Activated T-cell treated with anti-CD3 and anti-CD28 coated beads, Interleukin-2, amount 50 U/mL, for 4 hours (primary cell): ENCODE measurements at places on chromosomes 7 and 10. TPM values are rescaled to one million over a fixed set of nuclear protein-coding genes. Genes with fewer than 3 reads are reported as not detected.

DNA sequence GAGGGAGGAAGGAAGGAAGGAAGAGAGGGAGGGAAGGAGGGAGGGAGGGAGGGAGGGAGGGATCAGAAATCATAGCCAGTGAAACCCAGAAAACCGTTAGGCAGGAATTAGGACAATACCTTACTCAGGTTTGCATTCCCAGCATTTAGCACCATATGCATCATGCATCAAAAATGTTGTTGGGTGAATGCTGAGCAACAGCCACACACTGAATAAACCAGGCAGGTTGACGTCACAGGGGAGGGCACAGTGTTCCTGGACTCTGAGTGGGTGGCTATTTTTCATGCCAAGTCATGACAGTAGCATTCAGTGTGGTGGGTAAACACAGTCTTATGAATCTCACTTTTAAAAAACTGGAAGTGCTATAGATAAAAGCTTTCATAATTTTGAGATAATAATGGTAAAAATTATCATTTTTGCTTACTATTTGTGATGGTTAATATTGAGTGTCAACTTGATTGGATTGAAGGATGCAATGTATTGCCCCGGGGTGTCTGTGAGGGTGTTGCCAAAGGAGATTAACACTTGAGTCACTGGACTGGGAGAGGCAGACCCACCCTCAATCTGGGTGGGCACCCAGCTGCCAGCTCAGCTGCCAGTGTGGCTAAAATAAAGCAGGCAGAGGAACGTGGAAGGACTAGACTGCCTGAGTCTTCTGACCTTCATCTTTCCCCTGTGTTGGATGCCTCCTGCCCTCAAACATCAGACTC is 199.1 kb upstream of the PRKCQ start:
- no peak for DNase-seq

PSD gene
- 3.7 TPM for total RNA-seq

- no peak for DNase-seq
These were observed 176.6 kb upstream of the PRKCQ start for GRCh38 chr10:6756716-6757115.

ANKRD61 gene
- total RNA-seq, result 0.32 TPM

MOGAT3 gene
- total RNA-seq, result not detected

DNA sequence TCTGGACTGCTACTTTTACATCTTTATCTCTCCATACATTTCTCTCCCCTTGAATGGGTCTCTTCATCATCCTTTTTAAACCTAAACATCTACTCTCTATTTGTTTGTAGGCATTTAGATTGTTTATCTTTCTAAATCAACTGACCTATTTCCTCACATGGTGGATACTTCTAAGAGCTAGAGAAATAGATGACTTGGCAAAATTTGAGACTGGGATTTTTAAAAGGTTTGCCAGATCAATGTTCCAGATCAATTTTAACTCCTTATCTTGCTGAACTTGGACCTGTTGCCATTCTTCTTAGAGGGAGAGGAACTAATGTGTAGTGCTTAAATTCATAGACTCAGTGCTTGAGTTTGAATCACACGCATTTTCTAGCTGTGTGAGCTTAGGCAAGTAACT is 144.2 kb upstream of the STEAP4 start:
- DNase-seq, result no peak

DNA sequence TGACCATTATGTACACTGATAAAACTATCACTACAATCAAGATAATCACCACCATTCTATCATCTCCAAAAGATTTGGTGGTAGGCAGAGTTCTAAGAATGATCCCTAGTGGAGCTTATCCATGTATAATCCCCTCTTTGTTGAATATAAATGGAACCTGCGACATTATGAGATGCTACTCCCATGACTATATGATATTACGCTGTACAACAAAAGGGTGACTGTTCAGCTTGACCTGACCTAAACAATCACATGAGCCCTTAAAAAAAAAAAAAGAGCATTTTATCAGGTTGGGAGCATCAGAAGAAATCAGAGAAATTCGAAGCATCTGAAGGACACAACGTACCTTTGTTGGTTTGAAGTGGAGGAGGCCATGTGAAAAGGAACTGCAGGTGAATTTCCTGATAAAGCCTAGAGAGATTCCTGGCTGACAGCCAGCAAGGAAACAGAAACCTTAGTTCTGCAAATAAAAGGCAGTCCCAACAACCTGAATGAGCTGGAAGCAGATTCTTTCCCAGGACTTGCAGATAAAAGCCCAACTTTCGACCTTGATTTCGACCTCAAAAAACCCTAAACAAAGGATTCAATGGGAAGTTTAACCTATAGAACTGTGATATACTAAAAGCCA is 270.7 kb downstream of the ADRA2A start:
- DNase-seq, result no peak
